ENCODE measurements at places on chromosomes 2 and 18.
A peak's percentile ranks its signal among the peaks of the same experiment; 100 is the strongest.

DNA sequence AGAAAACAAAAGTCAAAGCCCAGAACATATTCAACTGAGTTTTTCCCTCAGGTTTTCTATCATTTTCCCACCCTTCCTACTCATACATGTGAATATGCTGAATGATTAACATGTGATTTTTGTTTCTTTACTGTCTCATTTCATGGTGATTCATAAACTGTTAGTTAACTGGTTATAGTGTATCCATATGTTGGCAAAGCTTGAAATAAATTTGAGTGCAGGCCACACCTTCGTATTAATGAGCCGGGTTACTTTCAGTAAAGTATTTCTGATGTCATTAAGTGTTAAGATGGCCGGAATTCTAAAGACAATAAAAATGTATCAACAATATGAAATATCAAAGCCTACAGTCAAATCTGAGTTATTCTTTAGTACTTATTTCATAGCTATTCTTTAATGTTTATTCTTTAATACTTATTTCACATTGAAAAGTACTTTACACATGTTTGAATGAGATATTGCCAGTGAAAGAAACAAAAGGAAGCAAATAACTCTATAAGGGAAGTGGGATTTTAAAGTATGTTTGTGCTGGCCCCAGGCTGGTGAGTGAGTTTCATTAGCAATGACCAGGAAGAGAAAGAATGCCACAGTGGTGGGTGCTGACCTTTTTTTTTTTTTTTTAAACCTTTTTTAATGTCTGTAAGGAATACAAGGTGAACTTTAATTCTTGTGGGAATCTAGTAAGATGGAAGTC, 178.6 kb downstream of the NEDD4L start:
- DNase-seq = peak; percentile 63

GRCh38 chr2:13504808-13505207, 788.1 kb downstream of the TRIB2 start:
- no peak for DNase-seq

DNA sequence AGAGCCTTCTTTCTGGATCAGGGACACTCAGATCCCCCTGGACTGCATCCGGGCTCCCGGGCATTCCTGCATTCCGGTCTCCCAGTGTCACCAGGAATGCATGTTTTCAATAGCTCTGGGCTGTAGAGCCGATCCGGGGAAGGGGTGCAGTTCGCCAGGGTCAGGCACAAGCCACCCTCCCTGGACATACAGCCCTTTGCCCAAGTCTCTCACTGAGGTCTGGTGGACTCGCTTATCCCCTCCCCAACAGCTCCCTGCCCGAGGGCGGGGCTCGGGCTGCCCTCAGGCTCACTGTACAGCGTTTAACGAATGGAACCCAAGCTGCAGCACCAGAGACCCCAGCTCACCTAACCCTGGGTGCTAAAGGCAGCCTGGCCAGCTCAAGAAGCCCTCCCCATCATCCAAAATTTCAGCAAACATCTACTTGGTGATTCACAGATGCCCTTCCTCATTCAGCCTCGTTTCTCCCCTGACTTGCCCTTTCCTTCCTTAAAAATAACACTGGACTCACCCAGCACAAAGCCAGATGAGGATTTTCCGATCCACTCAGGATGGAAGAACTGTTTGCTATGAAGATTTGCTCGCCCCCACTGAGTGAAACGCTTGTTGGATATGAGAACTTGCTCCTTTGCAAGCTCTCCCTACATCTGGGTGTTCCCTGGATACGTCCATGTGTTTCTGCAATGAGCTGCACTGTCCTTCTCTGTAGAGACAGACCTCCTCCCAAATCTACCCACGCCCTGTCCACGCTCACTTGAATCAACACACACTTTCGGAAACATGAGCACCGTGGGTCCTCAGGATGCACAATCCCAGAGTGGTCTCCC, 58.1 kb downstream of the PXDN start:
- DNase-seq = peak; percentile 83

- DNase-seq = no peak
These were observed 17.1 kb downstream of the CCT7 start for GRCh38 chr2:73250872-73251846.

DNA sequence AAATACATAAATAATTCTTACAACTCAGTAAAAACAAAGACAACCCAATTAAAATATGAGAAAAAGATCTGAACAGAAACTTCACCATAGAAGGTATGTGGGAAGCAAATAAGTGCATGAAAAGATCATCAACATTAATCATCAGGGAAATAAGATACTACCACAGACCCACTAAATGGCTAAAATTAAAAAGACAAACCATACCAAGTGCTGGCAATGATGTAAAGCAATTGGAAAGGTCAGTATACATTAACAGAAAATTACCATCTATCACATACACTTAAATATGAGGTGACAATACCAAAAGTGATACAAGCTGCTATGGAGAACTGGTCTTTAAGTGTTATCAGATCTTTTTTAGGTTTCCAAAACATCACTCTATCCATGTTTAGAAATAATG, 44.7 kb downstream of the TTR start:
- DNase-seq = no peak

GRCh38 chr18:49677762-49678413, 116.0 kb downstream of the LIPG start:
- no peak for DNase-seq

- no peak for DNase-seq
These were observed 231.7 kb upstream of the FOSL2 start for GRCh38 chr2:28160986-28161425.

GRCh38 chr2:100200985-100201384, 58.6 kb upstream of the AFF3 start:
- no peak for DNase-seq

DNA sequence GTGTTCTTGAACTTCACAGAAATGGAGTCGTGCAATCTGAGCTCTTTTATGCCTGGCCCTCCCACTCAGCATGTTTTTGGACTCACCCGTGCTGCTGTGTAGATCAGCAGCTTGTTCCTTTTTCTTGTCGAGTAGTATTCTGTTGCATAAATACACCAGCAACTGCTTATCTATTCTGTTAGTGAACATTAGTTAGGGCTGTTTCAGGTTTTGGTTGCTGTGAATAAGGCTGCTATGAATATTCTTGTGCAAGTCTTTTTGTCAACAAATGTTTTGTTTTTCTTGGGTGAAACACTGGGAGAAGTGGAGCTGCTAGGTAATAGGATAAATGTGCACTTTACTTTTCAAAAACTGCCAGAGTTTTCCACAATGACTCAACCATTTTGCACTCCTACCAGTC, 15.3 kb upstream of the CIDEA start:
- DNase-seq = no peak

GRCh38 chr2:70029814-70030409, 57.4 kb upstream of the PCBP1 start:
- DNase-seq = peak; percentile 11

DNA sequence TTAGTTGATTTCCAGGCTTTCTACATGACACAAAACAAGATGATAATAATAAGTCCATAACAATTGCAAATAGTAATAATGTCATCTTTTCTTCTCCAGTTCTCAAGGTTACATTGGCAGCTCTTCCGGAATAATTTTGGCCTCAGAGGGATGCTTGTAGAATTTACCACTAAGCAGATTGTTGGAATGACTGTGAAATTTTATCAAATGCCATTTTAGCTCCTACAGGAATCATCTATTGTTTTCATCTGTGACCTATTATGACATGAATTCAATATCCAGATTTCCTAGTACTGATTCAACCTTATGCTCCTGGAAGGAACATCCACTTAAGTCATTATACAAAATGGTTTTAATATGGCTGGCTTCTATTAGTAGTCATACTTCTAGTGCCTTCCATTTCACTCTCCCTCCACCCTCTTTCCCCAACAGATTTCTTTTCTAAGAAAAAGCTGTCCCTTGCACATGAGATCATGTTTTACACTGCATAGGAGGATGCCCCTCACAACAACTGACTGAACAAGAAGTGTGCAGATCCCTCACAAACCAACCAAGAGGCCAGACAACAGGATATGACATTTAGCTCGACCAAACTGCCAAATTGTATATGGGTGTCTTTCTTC, 200.0 kb downstream of the DNER start:
- no peak for DNase-seq

- no peak for DNase-seq
These were observed 74.3 kb downstream of the NPAS2 start for GRCh38 chr2:100894105-100894795.

GRCh38 chr18:52441794-52442193, 101.8 kb downstream of the DCC start:
- no peak for DNase-seq

- no peak for DNase-seq
These were observed 147.9 kb upstream of the LTBP1 start for GRCh38 chr2:32798829-32799228.

DNA sequence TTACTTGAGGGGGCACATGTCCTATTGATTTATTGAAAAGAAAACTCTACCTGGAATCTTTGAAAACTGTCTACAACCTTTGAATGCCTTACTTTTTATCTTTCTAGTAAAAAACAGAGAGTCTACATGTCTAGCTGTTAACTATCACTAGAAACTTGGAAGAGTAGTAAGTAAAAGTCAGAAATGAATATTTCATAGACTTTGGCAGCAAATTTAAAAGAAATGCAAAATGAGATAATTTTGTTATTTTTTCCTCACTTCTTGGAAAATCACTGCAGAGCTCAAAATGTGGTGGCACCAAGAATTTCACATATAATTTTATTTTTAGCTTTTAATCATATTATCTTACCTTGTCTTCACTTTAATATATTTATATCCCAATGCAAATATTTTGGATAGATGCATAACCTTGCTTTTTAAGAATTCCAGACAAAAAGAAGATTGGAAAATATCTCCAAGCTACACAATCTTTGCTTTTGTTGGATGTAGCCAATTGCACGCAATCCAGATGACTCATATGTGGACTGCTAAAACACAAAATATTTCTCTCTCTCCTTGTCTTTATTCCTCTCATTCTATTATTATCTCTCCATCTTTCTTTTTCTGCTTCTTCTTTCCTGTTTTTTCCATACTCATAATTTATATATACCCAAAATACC, 92.2 kb upstream of the DSEL start:
- no peak for DNase-seq

- DNase-seq = no peak
These were observed 12.2 kb downstream of the SESTD1 start for GRCh38 chr2:179252423-179252822.

- DNase-seq = no peak
These were observed 5.9 kb upstream of the NARS1 start for GRCh38 chr18:57627488-57627887.

GRCh38 chr2:10103179-10103578, 19.4 kb upstream of the RRM2 start:
- no peak for DNase-seq

GRCh38 chr2:221731432-221732145, 159.5 kb upstream of the EPHA4 start:
- DNase-seq = no peak

- DNase-seq = no peak
These were observed 676 bp downstream of the HOXD11 start for GRCh38 chr2:176107731-176108181.

- no peak for DNase-seq
These were observed 9.4 kb downstream of the C2orf42 start for GRCh38 chr2:70181363-70181956.

DNA sequence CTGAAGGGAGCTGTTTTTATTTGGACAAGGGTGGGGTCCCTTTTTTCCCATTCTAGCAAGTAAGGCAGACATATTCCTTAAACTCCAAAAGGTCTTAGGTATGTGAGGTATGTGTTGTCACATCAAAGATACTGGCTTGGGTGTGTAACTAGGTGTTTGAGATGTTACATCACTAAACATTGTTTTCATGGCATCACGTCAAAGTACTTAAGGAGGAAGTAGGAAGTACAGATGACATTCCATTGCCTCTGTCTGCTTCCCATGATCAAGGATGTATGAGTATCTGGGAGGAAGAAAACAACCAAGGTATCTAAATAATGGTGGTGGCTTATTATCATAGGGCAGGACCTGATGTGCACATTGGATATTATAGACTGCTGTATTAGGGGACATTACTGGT, 39.3 kb downstream of the CD302 start:
- no peak for DNase-seq

GRCh38 chr2:8535821-8536685, 145.8 kb upstream of the ID2 start:
- no peak for DNase-seq
